ENCODE measurements at places on chromosomes 6 and 20.

DNA sequence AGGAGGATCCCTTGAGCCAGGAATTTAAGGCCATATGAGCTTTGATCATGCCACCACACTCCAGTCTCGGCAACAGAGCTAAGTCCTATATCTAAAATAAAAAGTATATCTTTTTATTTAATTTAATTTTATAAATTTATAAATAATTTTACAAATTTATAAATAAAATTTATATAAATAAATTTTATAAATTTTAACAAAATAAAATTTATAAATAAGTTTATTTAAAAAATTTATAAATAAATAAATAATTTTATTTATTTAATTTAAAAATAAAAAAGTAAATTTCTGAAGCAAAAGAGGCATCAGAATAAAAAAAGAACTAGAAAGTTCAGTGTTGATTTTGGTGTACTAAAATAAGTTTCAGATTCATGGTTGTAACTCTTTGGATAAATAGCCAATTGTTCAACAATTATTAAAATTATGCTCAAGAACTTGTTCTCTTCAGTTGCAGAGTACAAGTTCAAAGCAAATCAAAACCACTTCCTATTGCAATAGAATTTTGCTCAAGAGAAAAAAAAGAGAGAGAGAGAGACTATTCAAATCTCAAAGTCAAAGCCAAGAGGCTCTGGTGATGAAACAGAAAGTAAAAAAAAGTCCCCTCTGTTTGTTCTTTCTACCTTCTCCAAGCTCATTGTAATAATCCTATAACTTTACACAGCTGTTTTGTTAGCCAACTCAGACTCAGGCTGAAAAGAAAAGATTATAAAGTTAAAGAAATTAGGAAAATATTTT lies 547.5 kb upstream of the ADGRB3 start:
- DNase-seq, result no peak

DNA sequence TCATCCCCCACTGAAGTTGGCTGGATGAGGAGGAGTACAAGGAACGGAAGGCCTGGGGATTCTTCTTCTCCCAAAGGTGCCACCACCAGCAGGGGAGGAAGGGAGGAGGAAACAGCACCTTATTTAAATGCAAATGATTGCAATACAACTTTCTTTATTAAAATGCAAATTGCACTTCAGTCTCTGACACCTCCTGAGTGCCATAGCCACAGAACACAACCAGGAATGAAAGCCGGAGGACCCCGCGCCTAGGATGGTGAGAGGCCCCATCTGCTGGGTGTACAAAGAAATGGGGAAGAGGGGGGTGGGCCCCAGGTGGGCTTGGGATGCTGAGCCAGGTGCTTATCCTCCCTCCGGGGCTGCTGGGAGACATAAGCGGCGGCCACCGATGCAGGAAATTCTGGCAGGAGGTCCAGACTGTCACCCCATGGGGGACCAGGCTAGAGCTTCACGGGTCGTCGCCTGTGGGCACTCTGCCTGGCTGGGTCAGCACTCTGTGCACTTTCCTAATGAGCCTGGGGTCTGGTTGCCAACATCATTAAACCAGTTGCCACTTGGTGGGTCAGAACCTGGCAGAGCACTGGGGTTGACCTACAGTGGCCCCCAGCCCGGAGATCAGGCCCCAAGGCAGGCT lies 154.2 kb upstream of the MLN start:
- peak; percentile 66 for DNase-seq

DNA sequence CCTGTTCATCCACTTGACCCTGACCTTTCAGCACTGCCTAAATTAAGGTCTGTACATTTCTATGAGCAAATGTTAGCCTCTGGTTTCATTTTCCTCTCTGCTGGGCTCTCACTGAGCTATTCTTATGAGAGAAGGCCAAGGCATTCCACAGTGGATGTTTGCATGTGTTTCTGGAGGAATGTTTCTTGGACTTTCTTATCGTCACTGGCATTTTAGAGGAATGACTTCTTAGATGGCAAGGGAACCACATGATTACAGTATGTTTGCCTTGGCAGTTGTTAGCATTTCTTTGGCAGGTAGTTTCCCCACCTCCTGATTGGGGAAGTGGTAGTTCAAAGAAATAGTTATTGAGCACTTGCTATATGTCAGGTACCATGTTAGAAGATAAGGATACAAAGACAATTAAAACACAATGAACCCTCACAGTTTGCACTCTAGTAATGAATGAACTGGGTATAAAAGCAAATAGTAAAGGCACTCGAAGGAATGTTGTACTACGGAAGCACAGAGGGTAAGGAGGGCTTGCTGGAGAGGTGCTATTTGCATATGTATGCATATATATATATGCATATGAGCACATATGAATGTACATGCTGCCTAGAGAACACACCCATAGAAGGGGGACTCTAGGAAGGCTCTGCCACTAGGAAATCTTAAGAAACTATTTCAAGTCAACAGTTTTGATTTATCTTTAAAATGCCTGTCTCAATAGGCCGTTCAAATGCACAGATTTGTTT lies 307.4 kb downstream of the EYA4 start:
- peak; percentile 44 for DNase-seq

DNA sequence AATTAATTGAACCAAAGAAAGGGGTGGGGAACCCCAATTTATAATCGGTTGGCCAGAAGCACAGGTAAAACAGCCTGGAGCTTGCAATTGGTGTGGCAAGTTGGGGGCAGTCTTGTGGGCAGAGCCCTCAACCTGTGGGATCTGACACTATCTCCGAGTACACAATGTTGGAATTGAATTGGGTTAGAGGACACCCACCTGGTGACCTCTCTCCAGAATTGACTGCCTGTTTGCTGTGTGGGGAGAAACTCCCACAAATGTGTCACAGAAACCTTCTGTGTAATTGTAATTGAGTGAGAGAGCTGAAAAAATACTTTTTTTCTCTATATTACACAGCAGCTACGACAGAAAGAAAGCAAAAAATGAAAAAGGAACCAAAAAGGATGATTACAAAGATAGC lies 53.0 kb upstream of the FAM83C start:
- no peak for DNase-seq

DNA sequence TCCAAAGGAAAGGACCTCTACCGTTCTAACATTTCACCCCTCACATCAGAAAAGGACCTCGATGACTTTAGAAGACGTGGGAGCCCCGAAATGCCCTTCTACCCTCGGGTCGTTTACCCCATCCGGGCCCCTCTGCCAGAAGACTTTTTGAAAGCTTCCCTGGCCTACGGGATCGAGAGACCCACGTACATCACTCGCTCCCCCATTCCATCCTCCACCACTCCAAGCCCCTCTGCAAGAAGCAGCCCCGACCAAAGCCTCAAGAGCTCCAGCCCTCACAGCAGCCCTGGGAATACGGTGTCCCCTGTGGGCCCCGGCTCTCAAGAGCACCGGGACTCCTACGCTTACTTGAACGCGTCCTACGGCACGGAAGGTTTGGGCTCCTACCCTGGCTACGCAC lies 18.8 kb downstream of the PRDM1 start:
- DNase-seq, result no peak

- no peak for DNase-seq
These were observed 50.9 kb downstream of the KCNS1 start for GRCh38 chr20:45049904-45050471.

DNA sequence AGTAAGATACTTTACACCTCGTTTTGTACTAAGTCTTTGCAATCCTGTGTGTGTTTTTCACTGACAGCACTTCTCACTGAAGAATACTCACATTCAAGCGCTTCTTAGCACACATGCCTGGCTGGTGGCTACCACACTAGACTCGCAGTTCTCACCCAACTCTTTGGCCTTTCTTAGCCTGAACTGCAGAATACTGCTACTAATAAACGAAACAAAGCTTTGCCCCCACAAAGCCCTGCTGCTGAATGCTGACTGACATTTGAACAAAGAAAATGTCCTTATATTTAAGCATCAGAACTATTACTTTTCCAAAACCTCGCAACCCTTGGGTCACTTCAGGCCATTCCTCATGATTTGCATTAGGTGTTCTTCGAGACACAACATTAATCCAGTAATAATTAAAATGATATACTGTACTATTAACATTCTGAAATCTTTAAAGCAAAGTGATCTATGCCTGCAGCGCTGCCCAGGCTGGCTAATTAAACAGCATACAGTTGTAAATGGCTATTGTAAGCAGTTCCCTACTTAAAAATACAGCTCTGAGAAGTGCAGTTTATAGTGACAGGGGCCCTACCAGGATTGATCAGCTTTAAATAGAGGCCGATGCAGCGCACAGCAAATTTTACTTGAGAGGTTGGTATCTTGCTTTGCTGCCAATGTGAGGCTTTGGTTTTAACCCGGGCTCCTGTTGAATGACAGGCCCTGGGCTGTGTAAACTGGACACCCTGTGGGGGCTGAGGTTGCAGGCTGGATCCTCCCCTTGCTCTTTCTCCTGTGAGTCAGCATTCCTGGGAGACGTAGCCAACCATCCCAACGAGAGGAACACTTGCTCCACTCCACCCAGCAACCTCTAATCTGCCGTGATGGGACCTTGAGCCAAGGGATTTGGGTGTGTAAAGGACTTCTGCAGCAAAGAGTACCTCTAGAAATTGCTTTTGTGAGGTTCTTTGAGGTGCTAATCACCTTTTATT lies 899.0 kb downstream of the TFAP2A start:
- DNase-seq, result no peak

- DNase-seq, result no peak
These were observed 4.9 kb upstream of the UBE2J1 start for GRCh38 chr6:89357390-89357789.

DNA sequence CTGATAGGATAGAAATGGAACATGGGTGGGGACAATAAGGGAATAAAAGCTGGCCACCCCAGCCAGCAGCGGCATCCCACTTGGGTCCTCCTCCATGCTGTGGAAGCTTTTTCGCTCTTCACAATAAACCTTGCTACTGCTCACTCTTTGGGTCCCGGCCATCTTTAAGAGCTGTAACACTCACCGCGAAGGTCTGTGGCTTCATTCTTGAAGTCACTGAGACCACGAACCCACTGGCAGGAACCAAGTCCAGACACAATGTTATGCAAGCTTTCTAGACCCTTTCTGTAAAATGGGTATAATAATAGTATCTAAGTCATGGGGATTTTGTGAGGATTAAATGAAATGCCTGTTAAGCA lies 48.9 kb upstream of the EZR start:
- DNase-seq, result no peak

GRCh38 chr6:120278689-120279396 lies 929.3 kb upstream of the MAN1A1 start:
- peak; percentile 49 for DNase-seq

- DNase-seq, result no peak
These were observed 37.1 kb downstream of the SLC22A23 start for GRCh38 chr6:3419624-3420272.

- DNase-seq, result no peak
These were observed 58.8 kb upstream of the ZNF831 start for GRCh38 chr20:59104831-59105230.

GRCh38 chr6:157184202-157185015 lies 138.9 kb downstream of the TMEM242 start:
- peak; percentile 80 for DNase-seq

GRCh38 chr6:30615219-30615957 lies 1.7 kb downstream of the PPP1R10 start:
- peak; percentile 94 for DNase-seq

All from HAP-1 (cell line).